ENCODE measurements at places on chromosomes 2 and 18.
A peak's percentile ranks its signal among the peaks of the same experiment; 100 is the strongest.

DNA sequence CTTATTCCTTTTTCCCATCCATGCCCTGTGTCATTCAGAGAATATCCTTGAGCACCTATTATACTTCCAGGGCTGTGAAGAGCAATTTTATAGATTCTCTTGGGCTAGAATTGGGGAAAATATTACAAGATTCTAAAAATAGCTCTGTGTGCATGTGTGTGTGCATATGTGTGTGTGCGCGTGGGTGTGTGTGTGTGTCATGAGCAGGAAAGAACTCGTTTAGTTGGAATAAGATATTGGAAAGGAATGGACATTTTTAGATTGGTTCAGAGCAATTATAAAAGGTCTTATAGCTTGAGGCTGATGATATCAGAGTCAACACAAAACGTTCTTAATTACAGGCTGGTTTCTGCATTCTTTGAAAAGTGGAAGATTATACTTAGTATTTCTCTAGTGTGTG, 212.1 kb upstream of the COPS8 start:
- DNase-seq = no peak

GRCh38 chr2:138712212-138712979, 67.8 kb downstream of the NXPH2 start:
- DNase-seq = no peak

DNA sequence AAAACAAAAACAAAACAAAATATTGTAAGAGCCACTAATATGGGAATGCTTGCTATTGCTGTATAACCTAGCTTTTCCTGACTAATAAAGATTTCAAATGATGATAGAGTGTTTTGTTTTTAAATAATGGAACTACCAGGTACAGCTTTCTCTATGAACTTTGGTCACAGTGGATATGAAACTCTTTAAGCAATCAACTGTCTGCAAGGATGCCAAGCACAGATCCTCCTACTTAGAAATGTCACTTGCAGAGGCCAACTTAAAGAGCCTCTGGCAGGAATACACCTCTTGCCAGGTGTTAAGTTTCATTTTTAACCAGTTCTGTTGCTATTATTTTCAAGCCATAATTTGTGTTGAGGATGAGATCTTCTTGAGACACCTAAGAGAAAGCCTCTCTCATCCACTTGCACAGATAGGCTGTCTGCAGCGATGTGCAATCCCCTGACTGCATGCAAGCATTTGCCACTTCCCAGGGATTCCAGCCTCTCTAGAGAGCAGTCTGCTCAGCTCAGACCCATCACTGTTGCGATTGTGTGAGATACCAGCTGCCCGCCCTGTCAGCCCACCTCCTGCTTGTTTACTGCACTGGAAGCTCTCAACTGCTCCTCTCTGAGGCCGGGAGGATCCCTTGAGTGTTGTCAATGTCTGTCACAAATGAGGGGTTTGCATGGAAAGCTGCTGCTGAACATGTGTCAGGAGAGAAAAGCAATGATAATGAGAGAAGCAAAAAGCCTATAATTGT, 86.1 kb upstream of the SCG2 start:
- DNase-seq = no peak

DNA sequence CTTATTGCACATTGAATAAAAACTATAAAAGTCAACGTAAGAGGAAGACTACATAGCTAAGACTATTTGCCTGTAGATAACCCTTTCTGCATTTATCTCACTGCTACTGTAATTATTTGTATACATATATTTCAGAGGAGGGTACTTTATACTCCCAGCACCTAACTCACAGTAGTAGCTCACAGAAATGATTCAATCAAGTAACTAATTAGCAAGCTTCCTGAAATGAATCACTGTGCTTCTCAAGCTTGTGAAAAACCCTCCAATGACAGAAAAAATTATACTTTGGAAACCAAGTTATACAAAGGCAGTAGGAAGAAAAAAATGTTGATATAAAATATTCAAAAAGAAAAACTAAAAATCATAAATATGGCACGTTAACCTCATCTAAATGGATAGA, 124.9 kb downstream of the NBAS start:
- DNase-seq = no peak

- no peak for DNase-seq
Observed at GRCh38 chr2:230715201-230715600, 2.6 kb downstream of the CAB39 start.

- DNase-seq = no peak
Observed at GRCh38 chr2:198211706-198212105, 407.3 kb downstream of the PLCL1 start.

DNA sequence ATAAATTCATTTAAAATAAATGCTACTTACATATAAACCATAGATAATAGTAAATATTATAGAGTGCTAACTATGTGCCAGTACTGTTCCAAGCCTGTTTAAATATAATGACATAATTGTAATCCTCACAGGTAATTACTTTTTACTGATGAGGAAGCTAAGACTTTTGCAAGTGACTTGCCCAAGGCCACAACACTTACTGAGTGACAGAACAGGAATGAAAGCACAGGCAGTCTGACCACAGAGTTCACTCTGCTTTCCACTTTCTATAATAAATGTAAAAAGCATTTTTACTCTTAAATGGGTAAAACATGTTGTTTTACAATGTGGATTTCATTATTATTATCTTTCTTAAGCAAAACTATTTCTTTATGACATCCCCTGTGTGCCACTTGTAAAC, 537.8 kb upstream of the SLC39A10 start:
- no peak for DNase-seq

- DNase-seq = no peak
Observed at GRCh38 chr18:53753601-53754000, 470.9 kb downstream of the MBD2 start.

DNA sequence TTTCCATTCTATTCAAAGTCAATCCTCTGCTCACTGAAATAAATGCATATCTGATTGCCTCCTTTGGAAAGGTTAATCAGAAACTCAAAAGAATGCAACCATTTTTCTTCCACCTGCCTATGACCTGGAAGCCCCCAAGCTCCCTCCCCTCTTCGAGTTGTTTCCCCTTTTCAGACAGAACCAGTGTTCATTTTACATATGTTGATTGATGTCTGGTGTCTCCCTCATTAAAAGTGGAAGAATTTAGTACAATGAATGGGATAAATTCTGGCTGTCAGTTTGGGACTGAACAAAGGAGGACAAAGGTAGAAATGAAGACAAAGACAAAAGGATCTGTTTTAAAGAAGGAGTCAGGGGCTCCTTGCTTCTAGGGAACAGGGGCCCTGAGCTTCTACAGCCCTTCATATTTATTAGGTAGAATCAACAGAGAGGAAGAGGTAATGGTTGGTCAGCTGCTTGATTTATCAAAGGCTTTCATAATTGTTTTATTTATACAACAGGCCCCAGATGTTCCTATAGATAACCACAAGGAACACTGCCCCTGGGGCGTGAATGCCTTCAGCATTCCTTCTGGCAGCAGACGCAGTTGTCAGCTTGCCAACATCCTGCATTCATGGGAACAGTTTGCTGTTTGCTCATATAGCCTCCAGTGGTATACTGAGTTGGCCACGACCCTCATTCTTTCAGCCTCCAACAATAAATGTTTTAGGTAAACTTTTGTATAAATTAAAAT, 949.8 kb upstream of the LRATD1 start:
- DNase-seq = no peak

DNA sequence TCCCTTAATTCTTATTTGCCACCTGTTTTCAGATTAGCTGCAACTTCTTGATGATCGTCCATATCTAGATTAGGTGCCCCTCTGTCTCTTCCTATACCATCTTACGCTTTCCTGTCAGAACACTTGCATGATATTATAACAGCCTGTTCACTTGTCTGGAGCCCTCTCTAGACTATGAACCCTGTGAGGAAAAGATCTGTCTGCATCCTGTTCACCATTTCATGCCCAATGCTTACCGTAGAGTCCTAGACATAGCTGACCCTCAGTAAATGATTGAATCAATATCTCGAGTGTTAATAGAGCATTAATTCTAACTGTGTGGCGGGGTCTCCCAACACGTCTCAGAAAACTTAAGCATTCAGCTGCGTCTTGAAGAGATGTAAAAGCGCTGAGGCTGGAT, 31.8 kb upstream of the TMEM17 start:
- DNase-seq = no peak

- no peak for DNase-seq
Observed at GRCh38 chr2:233997707-233998106, 52.8 kb upstream of the SPP2 start.

GRCh38 chr2:55804535-55804934, 110.9 kb upstream of the PNPT1 start:
- DNase-seq = no peak

DNA sequence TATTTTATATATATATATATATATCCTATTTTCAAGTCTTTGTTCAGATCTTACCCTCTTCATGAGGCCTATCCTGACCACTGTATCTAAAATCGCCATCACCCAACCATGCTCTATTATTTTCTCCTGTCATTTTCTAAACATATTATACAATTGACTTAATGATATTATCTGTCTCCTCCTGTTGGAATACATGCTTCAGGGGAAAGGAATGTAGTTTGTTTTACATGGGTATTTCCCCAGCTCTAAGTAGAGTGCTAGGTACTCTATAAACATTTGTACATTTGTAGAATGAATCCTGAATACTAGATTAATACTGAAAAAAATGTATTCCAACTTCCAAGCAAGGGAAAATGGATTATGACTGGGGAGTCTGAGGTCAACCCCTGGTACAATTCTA, 26.2 kb downstream of the TTC21B start:
- no peak for DNase-seq

DNA sequence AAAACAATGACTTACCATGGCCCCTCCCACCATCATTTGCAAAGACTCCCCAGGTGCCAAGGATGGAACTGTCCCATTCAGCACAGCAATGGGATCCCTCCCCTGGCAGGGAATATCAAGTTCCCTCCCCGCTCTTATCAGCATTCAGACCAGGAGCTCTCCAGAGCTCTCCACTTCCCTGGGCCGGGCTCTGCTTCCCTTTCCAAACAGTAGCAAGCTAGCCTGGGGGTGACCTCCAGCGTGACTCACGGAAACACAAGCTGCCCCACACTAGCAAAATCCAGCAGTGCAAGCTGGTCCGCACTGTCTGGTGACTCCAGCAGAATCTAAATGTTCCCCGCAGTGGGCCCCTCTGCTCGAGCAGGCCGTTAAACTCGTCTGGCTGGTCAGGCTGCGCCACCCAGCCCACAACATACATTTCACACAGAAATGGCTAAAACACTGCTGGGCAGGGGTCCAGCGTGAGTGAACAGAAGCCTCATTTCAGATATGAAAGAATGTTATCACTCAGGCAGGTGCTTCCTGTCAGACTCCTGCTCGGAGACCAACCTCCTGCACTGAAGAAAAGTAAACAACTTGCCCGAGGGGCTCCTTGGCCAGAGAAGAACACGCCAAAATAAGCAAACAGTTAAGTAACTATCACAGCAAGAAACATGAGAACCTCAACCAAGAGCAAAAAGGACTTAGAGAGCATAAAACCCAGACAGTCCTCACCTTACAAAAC, 33.9 kb downstream of the STAT1 start:
- DNase-seq = no peak

DNA sequence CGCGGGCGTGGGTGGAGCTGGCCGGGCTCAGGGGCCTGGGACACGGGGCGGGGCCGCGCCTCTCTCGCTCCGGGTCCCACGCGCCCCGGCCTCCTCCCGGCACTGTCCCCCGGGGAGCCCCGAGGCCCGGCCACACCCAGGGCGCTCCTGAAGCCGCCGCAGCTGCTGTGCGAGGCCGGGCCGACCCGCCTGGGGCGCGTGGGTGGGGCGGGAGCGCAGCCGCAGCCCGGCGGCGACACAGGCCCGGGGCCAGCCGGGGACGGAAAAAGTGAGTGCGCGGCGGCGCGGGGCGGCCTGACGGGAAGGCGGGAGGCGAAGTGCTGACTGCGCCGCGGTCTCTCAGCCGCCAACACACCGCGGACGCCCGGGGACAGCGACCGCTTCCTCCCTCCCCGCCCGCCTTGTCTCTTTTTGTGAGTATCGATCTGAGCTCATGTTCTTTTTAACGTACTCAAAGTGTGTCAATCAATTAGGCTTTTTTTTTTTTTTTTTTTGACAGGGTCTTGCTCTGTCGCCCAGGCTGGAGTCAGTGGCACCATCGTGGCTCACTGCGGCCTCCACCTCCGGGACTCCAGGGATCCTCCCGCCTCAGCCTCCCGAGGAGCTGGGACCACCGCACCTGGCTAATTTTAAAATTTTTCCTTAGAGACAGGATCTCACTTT, 14.5 kb downstream of the PDCD1 start:
- DNase-seq = peak; percentile 70

DNA sequence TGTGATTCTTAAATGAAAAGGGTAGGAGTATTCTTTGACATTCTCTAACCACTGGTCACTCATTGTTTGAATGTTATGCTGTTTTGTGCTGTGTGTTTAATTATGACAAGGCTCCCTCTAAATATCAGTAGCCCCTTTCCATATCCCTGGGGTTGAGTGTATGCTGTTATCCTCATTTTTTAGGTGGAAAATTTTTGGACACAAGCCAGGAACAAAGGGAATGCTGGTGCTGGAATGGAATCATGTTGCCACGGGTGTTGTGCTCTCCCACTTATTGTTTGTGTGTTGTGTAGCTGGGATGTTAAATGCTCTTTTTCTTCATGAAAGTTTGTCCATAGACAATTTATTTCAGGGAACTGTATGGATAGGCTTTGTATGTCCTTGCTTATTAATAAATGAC, 43.3 kb downstream of the ZNF532 start:
- DNase-seq = no peak

GRCh38 chr2:40450066-40450795, 1.7 kb downstream of the SLC8A1 start:
- DNase-seq = no peak

DNA sequence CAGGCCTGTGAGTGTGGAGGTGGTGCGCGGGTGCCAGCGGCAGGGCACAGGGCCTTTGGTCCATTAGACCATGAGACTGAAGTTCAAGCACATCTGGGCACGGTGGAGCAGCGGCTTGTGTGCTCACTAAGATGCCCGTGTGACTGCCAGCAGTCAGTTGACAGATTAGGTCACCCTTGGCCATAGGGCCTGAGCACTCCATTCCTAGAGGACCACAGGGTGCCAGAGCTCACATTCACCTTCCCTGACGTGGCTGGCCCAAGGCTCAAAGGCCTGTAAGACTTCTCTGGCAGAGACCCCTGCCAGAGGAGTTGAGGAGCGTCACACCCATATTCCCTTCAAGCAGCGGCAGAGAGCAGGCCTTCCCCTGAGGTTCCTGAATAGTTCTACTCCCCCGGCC, 650 bp downstream of the LHCGR start:
- DNase-seq = no peak

DNA sequence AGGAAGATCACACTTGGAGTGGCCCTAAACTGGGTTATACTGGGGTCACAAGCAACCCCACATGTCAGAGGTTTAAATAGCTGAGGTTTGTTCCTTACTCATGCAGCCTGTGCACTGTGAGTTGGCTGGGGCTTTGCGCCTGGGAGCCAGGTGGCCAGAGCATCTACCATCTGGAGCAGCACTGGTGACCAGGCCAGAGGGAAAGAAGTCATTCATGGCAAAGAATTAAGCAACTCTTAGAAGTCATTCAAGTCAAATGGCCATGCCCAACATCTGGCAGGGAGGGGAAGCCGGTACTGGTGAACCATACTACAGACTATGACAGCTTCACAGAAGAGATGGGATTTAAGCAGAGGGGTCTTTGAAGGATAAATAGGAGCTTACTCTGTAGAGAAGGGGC, 90.7 kb downstream of the POLR1A start:
- DNase-seq = no peak
